Heart left ventricle (tissue), 16 donors: ENCODE measurements at places on chromosomes 1 and 21.
A peak's percentile ranks its signal among the peaks of the same experiment; 100 is the strongest.

DNA sequence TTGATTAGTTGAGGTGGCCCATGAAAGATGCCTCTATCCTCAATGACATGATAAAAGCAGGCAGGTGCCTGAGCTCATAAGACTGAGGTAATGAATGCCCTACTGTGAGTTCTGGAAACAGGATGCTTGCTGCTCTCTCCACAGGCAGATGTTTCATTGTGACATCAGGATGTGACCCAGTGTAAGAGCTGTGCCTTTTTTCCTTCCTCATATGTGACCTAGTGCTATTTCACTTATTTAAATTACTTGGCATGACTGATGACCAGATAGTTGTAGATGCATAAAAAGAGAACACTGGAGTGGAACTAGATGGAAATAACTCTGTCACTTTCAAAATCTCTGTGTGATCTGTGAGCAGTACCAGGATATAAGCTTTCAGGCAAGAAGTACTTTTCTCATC is 31.9 kb downstream of the KIF14 start:
- no peak for DNase-seq

GRCh38 chr1:245541369-245541768 is 386.6 kb downstream of the KIF26B start:
- no peak for DNase-seq

DNA sequence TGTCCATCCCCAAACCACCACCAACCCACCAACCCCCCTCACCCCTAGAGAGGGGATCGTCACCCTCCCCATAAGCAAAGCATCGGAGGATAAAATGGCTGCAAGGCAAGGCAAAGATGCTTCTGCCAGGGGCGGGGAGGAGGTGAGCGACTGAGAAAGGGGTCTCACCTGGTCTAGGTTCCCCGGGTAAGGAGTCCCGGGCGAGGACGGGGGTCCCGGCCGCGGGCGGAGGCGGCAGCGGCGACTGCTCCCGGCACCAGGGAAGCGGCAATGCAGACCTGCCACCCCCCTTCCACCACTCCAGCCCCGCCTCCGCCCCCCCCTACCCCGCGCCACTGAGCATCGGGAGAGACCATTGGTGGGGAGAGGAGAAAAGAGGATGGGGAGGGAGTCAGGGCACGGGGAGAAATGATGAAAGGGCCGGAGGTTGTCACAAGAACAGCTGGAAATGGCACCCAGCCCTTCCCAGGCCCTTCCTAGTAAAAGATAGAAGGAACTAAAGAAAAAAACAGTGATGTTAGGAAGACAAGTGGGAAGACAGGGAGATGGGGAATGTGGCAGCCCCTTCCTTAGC is at the start of gene SV2A:
Gene SV2A (minus strand): TSS at position 274 of the 574 bp plus-strand sequence. CDS start 4,004 bp downstream, outside the sequence.
- peak; percentile 37 for DNase-seq

GRCh38 chr1:67299296-67299695 is 8.4 kb upstream of the IL12RB2 start:
- DNase-seq, result no peak

DNA sequence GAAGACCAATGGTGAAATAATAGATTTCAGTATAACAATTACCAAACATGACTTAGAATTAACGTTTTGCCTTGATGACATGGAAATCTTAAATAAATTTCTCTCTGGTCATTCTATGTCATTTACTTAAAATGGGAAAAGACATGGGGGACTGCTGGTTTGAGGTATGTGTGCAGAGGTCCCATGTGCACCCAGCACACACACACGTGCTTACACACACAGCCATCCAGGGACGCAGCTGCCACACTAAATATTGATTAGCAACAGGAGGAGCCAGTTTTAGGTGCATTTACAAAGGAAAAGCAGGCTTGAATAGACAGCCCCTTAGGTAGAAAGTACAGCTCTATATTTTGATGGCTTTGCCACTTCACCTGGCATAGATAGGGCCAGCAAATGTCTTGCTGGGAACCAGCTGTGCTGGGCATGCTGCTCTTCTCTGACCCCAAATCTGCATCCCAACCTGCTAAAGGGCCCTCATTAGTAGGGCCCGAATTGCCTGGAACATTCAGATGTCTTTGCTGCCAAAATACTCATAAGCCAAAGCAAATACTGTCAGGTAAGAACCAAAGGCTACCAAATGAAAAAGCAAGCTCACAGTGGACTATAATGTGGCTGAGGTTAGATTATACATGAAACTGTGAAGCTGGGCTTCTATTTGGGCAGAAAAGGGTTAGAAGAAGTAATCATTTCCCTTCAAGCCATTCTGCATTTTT is 399.9 kb downstream of the HHAT start:
- no peak for DNase-seq

DNA sequence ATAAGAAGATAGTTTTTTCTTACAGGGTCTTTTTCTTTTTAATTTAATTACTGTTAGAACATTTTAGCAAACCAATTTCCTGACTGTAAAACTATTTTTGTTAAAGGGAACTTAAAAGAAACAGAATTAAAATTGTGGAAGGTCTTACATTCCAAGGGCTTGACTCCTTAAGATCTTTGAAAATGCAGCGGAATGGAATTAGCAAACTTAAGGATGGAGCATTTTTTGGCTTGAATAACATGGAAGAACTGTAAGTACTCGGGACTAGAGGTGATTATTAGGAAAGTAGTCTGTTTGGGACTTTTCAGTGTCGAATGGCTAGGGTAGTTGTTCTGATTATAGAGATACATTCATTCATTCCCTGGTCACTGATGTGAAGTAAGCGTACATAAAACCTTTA is 21.5 kb downstream of the LRIG2 start:
- DNase-seq, result no peak

- DNase-seq, result no peak
Observed at GRCh38 chr1:14415396-14415795, 183.1 kb upstream of the KAZN start.
